ENCODE measurements at places on chromosomes 7 and 10. TPM values are rescaled to one million over a fixed set of nuclear protein-coding genes. Genes with fewer than 3 reads are reported as not detected.

The LEP gene
- total RNA-seq: not detected

The SP8 gene
- not detected for total RNA-seq

The CCDC7 gene
- total RNA-seq: 12.0 TPM

The MYO3A gene
- 0.73 TPM for total RNA-seq

The PRKCQ gene
- total RNA-seq: 51.0 TPM

The STOX1 gene
- 0.29 TPM for total RNA-seq

The RADIL gene
- not detected for total RNA-seq

The ITGA8 gene
- total RNA-seq: not detected

The LAMB1 gene
- not detected for total RNA-seq

The ALOX5 gene
- total RNA-seq: 1.9 TPM

The KLF14 gene
- not detected for total RNA-seq

The TMEM236 gene
- total RNA-seq: 0.12 TPM

The MRPS24 gene
- 75.3 TPM for total RNA-seq

The SLC25A28 gene
- 60.4 TPM for total RNA-seq

The PPP1R3A gene
- total RNA-seq: not detected

The SLC18A2 gene
- total RNA-seq: not detected

The SLC13A1 gene
- not detected for total RNA-seq

The TFPI2 gene
- total RNA-seq: 0.30 TPM

The CUBN gene
- total RNA-seq: 1.1 TPM

The HOXA3 gene
- not detected for total RNA-seq

The LRRC18 gene
- not detected for total RNA-seq

The SEMA4G gene
- 0.26 TPM for total RNA-seq

The MYL10 gene
- not detected for total RNA-seq

The TMEM196 gene
- not detected for total RNA-seq

The WNT8B gene
- total RNA-seq: 0.41 TPM

Data from activated CD8-positive, alpha-beta memory T cell treated with anti-CD3 and anti-CD28 coated beads, Interleukin-2, amount 10 ng/mL, durations not matched to agents 7 days and 5 days (primary cell).